ENCODE measurements at places on chromosomes 13 and 19.

- DNase-seq: no peak
Measured at GRCh38 chr19:38655148-38655824, 7.8 kb downstream of the ACTN4 start.

GRCh38 chr13:26752671-26753070 is 7.9 kb downstream of the GPR12 start:
- DNase-seq: no peak

- DNase-seq: no peak
Measured at GRCh38 chr19:16303755-16304154, 20.9 kb upstream of the KLF2 start.

- no peak for DNase-seq
Measured at GRCh38 chr13:111904166-111904565, 162.8 kb upstream of the SOX1 start.

DNA sequence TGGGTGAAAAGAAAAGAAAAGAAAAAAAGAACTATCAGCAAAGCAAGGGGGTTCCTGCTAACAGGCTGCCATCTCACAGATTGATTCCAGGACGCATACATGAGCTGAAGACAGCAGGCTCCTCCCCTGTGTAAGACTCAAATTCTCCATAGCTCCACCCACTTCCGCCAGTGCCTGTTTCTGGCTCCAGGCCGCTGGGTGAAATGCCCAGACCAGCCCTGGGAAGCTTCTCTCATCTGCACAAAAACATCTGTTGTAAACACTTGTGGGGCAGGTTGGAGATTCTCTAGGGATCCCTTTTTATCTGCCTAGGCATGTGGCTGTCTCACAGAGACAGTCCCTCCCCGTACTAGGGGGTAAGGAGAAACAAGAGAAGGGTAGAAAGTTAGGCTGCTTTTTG is 1054.4 kb upstream of the SPRY2 start:
- no peak for DNase-seq

DNA sequence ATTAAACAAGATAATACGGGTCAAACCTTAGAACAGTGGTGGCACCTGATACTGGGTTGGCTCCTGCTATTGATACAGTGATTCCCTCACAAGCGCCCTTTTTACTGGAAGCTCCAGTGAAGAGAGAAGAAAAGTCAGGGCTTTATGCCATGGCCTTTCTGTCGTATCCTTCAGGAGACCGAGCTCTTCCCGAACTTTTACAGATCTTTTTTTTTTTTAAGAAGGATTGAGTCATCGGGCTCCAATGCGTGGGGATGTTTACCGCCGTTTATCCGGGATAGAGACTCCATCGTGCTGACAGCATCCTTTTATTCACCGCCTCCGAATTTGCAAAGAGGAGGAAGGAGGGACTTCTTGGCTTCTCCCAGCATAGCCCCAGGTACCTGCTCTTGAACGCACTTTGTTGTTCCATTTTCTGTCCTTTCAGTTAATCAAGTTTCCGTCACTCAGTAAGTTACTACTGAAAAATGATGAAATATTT is 574 bp downstream of the ZNF227 start:
- DNase-seq: peak; percentile 1

DNA sequence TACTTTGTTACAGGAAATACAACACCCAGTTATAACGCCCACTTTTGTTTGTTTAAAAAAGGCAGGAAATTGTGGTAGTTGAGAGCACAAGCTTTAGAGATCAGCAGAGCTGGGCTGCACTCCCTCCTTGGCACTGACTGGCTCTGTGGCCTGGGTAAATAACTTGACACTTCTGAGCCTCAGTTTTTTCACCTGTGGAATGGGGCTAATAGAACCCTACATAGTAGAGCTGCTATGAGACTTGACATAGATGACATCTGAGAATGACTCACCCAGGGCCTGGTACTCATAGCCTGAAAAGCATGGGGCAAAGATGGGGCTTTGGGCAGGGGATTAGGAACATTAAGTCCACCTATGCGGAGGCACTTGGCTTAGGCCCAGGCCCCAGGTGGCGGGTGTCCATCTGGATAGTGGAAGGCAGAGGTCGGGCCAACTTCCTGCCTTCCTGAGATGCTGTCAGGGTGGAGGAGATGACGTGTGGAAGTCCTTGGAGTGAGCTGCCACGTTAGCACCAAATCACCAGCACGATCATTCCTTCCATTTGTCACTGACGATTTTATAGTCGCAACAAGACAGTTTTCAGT is 159.1 kb downstream of the KATNAL1 start:
- DNase-seq: no peak

DNA sequence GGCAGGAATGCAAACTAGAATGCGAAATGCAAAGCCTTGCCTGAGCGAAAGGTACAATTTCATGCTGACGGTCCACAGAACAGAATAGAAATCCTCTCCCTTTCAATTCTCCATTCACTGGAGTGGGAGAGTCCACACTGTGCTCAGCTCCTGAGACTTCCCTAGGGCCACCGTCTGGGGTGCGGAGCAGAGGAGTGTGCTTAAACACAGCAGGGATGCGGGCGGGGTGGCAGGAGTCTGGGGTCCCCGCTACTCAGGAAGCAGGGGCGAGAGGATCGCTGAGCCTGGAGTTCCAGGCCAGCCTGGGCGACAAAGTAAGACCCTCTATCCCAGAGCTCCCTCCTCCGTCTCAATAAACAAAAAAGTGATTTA is 552 bp upstream of the ZNF816 start:
- no peak for DNase-seq

DNA sequence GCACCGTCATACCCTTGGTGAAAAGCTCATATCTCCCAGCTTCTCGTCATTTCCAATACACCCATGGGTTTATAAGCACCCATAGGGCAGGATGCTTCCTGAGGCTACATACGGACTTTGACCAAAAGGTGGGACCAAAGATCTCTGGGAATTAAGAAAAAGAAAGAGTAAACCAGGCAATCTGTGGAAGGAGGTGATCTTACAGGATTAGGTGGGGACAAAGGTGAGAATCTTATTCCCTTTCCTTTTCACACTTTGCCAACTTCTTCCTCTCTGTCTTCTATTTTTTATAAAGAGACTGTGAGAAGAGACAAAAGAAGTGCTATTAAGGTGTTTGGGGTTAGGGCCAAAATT is 172.0 kb downstream of the DLEU7 start:
- no peak for DNase-seq

GRCh38 chr19:51292971-51293370 is 18.5 kb upstream of the IGLON5 start:
- no peak for DNase-seq

DNA sequence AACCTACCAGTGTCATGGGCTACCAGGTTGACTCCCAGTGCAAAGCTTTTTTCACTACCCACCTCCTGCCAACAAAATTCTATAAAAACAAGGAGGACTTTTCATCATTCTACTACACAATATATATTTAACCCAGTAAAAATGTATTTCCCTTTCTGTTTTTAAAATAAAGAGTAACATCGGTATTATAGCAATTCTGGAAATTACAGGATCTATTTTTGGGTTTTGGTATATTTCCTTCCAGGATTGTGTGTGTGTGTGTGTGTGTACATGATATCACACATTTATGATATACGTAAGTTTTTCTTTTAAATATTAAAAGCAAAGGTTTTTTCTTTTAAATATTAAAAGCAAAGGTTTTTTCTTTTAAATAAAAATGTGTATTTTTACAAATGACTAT is 6.0 kb upstream of the UBL3 start:
- no peak for DNase-seq

GRCh38 chr19:39704181-39705044 is at the start of gene LGALS14:
LGALS14 (plus strand) TSS chr19:39704481; CDS start chr19:39704529, 48 bp downstream.
- DNase-seq: no peak

DNA sequence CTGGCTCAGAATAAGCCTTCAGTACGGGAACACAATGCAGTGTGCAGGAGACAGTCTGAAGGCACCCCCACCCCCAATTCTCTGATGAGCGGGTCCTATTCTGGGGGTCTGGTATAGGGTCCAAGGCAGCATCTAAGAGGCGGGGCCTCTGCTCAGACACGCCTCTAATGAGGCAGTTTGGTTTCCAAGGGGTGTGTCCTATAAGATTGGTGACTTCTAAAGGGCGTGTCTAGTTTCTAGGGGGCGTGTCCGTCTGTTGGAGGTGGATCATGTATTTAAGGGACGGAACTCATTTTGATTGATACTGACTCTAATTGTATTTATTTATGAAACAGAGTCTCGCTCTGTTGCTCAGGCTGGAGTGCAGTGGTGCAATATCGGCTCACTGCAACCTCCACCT is 8.7 kb downstream of the FIZ1 start:
- DNase-seq: no peak

DNA sequence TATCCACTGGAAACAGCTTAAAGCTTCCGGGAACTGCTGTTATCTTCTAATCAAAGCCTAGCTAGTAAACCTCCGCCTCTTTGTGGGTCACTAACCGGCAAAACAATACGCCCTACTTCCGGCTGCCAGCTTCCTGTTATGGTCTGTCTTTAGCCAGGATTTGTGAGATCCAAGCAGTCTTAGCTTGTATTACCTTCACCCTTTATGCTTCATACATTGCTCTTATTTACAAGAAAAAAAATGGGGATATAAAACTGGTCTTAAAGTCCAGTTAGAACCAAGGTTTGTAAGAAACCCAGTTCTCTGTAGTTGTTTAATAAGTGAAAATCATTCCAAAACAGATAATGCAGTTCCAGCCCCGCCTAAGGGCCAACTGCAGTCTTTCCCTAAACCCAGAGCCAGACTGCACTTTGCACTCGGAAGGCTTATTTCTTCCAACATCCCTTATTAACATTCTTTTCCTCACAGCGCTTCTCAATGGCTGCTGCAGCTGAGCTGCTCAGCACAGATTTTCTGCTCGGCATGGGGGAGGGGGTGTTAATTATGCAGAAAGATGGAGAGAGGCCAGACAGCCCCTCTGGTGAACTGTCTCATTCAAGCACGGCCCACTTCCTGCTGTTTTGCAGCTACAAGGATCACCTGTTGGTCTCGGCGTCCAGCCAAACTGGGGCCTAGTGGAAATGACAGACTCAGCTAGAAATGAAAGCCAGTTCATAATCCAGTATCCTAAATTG is 368.4 kb downstream of the KLF12 start:
- DNase-seq: no peak

GRCh38 chr13:99307648-99308339 is 595 bp upstream of the GPR183 start:
- no peak for DNase-seq

DNA sequence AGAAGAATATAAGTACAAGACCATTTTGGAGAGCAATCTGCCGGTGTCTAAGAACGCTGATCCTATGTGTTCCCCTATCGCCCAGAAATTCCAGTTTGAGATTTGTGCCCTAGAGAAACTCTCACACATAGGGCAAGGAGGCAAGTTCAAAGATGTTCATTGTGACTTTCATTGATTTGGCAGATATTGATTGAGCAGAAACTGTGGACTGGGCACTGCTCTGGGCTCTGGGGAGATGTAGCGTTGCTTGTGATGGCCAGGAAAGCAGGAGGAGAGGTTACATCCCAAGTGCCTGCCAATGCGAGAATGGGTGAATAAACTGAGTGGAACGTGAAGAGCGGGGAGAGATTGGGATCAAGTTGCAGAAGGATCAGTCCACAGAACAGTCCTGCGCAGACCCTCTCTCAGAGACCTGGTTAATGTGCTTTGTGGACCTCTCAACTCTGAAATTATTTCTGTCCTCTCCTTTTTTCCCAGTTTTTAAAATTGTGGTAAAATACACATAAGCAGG is 123.9 kb upstream of the PEG3 start:
- no peak for DNase-seq

DNA sequence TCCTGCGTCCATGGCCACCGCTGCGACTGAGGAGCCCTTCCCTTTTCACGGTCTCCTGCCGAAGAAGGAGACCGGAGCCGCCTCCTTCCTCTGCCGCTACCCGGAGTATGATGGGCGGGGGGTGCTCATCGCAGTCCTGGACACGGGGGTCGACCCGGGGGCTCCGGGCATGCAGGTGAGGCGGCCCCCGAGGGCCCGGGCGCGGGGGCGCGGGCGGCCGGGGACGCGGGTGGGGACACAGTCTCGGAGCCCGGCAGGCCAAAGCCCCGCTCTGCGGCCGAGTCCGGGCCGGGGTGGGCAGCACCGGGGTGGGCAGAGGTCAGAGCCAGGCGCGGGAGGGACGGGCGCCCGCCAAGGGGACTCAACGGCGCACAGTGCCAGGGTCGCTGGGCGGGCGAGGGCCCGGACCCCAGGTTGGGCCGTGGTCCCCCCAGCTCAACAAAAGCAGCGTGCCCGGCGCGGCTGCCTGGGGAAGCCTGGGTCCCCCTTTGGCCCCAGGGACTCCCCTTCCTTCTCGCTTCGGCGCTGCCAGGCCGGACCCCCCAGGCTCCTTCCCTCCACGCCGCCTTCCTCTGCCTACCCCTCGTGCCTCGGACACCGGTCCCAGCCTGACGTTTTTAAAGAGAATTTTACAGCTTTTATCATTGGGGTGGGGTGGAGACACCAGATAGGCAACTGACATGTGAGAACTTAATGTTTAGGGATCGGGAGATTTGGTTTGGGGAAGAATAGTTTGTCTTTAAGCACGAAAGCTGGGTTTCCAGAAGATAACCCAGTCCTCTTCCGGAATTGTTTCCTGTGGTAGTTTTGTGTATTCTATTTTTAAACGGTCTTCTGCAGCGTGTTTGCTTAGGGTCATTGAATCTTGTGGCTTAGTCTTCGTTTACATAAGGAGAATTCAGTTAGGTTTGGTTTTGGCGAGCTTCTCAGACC is 509 bp downstream of the TPP2 start:
- DNase-seq: no peak

GRCh38 chr19:2885736-2886135 is 15.0 kb upstream of the ZNF57 start:
- no peak for DNase-seq

DNA sequence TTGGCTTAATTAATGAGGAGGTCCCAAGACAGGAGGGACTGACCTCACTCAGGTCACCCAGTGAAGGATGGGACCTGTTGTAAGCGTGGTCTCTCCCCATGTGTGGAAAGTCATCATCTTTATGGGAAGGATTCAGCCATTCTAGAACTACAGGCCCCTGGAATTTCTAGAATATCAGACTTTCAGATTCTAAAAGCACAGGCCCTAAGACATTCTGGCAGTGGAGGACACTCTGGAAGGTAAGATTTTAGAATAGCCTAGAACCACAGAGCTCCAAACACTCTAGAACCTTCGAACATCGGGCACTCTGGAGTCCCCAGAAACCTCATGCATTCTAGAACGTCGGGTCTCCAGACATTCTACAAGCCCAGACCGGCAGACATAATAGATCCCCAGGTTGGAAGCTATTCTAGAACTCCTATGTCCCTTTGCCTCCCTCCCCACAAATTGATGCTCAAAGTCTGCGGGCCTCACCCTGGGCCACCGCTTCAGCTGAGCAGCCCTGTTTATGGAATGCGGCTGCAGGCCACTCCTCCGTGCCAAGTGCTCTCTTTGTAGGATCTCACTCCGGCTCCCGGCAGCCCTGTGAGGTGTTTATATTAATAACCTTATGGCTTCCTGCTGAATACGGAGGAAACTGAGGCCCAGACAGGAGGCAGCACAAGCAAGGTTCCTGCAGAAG is 1.9 kb upstream of the KLK15 start:
- DNase-seq: no peak

GRCh38 chr19:11722414-11722813 is 16.3 kb downstream of the ZNF823 start:
- no peak for DNase-seq

GRCh38 chr13:28528388-28528787 is 33.5 kb upstream of the FLT1 start:
- DNase-seq: no peak

Measured in NCI-H460 (cell line).